Left cardiac atrium (tissue), 4 donors: ENCODE measurements at places on chromosomes 6 and 20. TPM values are rescaled to one million over a fixed set of nuclear protein-coding genes. Genes with fewer than 3 reads are reported as not detected.

ENPP5 gene
- total RNA-seq = 5.7 TPM

BHLHE23 gene
- not detected for total RNA-seq

MYBL2 gene
- total RNA-seq = 0.37 TPM

BTN2A1 gene
- total RNA-seq = 16.1 TPM

SYCP2 gene
- 1.8 TPM for total RNA-seq

HS3ST5 gene
- total RNA-seq = not detected

SLC35D3 gene
- total RNA-seq = not detected

MANEA gene
- total RNA-seq = 7.2 TPM

SLC9A8 gene
- total RNA-seq = 6.5 TPM

PRKN gene
- 22.2 TPM for total RNA-seq

TP53TG5 gene
- 0.68 TPM for total RNA-seq

ZFP57 gene
- total RNA-seq = 0.24 TPM

CCN6 gene
- total RNA-seq = not detected

ANKRD66 gene
- total RNA-seq = not detected

JPH2 gene
- 78.3 TPM for total RNA-seq

VGLL2 gene
- 0.26 TPM for total RNA-seq

GHRH gene
- 10.7 TPM for total RNA-seq

RCAN2 gene
- total RNA-seq = 152 TPM

GTSF1L gene
- not detected for total RNA-seq

CST7 gene
- 1.7 TPM for total RNA-seq

KDM1B gene
- total RNA-seq = 13.1 TPM

ZC2HC1B gene
- not detected for total RNA-seq

HLA-DRB1 gene
- 90.4 TPM for total RNA-seq

NINL gene
- total RNA-seq = 3.8 TPM

TREM2 gene
- 1.1 TPM for total RNA-seq

SSTR4 gene
- not detected for total RNA-seq

CLDN20 gene
- total RNA-seq = not detected

PAK5 gene
- total RNA-seq = not detected

IL17A gene
- not detected for total RNA-seq

FYN gene
- total RNA-seq = 60.4 TPM

SIRPA gene
- total RNA-seq = 46.2 TPM

BPIFB4 gene
- not detected for total RNA-seq

UST gene
- total RNA-seq = 6.5 TPM

PGC gene
- not detected for total RNA-seq

STMND1 gene
- not detected for total RNA-seq

TCP11 gene
- not detected for total RNA-seq

BEND6 gene
- 0.82 TPM for total RNA-seq

MARCKS gene
- 32.6 TPM for total RNA-seq

BTN1A1 gene
- total RNA-seq = not detected

RAB32 gene
- 12.5 TPM for total RNA-seq

BPIFA1 gene
- not detected for total RNA-seq

LAMA5 gene
- total RNA-seq = 113 TPM

FERMT1 gene
- total RNA-seq = 1.1 TPM

CALHM5 gene
- total RNA-seq = 3.0 TPM
